GM18507 (cell line): ENCODE measurements at places on chromosomes 6 and 20.

- DNase-seq, result no peak
Observed at GRCh38 chr6:132687306-132687705, 26.5 kb downstream of the VNN1 start.

DNA sequence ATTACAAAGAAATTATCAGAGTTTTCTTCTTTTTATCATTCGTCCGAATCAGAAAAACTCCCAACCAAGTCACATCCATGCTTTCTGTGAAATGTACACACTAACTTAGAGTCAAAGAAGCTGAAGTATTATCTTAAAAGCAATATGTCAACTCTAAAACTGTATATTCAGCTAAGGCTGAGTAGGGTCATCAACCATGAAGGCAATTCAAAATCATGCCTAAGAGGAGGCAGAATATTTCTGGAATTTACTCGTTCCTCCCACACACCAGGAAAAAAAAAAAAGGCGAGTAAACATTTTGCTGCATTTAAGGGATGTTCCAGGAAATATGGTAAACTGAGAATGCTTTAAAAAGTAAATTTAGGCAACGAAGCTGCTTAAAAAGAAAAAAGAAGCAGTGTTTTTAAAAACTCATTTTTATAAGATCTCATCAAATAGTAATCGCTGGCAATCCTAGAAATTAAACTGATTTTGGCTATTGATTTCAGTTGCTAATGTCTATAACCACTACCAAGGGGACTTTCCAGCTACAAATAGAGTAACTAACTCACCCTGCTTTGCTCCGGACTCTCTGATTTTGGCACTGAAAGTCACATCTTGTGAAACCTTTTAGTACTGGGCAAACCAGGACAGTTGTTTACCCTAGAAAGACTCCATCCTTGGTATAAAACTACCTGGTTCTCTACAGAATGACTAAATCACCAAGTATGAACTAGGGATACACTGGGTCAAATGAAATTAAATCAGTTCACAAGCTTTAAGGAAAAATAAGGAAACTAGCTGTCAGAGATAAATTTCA, 82.8 kb downstream of the MBOAT1 start:
- DNase-seq, result no peak

DNA sequence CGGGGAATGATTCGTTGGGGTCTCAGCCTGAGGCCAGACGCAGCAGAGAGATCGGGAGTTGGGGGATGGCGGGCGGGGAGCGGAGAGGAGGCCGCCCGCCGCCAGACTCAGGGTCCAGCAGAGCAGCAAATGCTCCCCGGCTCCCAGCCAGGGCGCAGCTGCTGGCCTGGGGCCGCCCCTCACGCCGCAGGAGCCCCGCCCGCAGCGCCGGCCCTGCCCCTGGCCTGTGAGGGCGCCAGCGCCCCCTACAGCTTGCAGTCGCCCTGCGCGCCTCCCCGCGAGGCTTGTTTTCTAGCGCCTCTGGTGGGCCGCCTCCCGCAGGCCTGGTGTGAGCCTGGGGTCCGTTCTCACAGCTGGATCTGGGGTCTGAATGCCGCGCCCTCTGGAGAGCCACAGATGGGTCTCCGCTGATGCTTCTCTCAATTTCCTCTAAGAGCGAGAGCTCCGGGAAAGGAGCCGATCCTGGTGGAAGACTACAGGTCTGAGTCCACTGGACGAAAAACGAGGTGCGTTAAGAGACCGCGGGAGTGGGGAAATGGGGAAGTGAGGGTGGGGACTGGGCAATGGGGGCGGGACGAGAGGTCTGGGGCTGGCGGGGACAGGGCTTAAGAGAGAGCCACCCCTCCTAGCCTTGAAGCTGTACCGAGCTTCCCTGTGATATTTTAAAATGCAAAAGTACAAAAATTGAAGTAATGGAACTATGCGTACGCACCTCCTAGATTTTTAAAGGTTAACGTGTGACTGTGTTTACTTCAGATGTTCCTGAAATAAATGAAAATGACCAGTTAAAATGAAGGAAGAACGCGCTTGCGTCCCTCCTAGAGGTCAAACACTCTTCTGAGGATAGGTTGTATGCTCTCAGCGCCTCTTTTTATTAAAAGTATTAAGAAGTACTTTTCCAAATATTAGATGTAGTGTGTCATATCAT, 30.1 kb downstream of the TRIM38 start:
- peak; percentile 78 for DNase-seq

DNA sequence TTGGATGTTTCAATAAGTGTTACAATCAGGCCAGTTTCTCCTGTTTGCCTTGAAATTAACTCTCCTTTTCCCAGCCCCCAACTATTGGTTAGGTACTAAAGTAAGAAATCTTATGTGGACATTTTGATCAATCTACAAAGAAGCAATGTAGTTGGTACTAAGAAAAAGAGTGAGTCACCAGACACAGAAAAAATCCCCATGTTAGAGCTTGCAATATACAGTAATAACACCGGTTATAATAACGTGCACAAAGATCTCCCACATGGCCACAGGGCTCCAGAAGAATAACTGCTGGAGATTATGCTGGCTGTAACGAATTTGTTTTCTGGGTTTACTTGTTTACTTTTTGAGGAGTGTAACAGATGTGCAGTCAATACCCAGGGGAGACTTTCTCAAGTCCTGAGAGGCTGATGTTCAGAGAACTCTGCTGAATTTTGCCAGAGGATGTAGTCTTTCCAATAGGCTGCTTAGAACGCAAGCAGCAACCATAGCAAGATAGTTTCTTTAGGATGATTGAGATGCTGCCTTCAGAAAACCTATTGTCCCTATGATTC, 166.2 kb upstream of the SPACA1 start:
- DNase-seq, result no peak

GRCh38 chr6:105515054-105515453, 112.2 kb upstream of the PREP start:
- DNase-seq, result no peak

DNA sequence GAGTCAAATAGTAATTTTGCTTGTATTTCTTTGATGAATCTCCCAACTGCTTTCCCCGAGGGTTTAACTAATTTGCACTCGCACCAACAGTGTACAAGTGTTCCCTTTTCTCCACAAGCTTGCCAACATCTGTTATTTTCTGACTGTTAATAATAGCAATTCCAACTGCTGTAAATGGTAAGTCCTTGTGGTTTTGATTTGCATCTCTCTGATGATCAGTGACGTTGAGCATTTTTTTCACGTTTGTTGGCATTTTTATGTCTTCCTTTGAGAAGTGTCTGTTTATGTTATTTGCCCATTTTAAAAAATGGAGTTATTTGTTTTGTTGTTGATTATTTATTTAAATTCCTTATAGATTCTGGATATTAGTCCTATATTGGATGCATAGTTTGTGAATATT, 399.8 kb upstream of the MAN1A1 start:
- no peak for DNase-seq

DNA sequence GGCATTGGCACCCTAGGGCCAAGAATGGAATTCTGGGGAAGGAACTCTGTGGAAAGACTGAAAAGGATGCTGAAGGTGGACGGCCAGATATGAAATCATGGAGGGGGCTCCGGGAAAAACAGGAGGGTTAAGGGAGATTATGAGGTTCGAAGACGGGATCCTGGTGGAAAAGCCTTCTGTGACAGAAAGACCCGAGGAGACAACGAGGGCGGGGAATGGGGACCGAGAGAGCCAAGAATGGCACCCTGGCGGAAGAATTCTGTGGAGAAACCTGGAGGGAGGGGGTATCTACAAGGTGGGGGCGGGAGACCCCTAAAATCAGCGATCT, 426 bp downstream of the TRMT6 start:
- peak; percentile 8 for DNase-seq

DNA sequence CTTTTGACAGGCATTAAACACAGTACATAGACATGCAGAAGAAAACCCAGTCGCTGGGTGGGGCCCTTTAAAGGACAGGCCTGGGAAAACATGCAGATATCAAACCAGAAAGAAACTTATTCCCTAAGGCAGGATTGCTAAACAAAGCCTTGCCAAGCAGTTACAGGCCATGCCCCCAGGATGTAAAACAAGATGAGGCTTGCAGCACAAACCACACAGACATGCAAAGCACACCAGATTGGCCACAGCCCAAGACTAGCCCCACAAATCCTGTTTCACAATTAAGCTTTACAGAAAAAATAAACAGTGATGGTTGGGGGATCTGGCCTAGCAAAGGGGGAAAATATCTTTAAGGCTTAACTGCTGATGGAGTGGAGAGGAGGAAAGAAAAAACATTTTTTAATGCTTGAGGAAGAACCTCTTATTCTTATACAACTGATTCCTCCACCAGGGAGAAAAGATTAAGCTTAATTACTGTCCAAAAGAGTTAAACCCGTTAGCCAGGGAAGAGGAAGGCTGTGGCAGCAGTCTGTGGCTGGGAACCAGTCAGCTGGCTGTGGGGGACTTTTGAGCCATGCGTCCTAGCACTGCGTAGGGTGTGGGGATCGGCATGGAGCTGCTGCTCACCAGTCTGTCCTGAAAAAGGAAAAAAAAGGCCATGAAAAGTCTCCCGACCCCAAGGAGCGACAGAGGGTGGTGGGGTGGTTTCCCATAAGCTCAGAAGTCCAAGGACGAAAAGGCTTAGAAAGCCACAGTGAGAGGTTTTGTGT, 28.4 kb downstream of the COL19A1 start:
- no peak for DNase-seq
